ENCODE measurements at places on chromosomes 2 and 18.

DNA sequence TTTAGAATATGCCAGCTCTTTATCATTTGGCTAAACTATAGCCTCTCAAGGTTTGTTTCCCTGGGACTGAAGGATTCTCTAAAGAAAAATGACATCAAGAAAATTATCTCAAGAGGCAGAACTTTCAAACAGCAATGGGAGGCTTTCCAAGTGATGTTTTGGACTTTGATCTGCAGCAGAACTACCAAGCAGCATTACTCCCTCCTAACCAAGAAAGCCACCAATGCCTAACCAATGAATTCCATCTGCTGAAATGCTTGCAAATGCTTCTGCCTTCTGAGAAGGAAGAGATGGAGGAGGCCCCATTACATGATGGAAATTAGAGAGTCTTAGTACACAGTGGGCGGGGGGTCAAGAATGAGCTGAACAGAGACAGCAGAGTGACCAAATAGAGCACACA lies 95.1 kb upstream of the SLC35G4 start:
- DNase-seq: no peak

DNA sequence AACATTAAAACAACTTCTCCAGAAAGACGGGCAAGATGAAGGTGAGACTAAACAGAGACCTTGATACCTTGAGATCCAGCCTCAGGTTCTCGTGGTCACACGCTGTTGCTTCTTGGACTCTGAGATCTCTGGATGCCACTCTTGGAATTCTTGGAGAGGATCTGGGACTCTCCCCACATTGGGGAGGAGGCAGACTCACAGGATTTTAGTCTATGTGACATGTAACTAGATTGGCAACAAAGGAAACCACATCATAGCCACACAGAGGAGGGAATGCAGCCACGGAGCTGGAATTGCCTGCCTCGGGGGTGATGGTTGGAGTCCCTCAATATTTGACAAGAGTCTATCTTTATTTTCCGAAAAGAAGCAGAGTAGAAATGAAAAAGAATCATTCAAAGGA lies 78.8 kb upstream of the IGFBP5 start:
- DNase-seq: no peak

DNA sequence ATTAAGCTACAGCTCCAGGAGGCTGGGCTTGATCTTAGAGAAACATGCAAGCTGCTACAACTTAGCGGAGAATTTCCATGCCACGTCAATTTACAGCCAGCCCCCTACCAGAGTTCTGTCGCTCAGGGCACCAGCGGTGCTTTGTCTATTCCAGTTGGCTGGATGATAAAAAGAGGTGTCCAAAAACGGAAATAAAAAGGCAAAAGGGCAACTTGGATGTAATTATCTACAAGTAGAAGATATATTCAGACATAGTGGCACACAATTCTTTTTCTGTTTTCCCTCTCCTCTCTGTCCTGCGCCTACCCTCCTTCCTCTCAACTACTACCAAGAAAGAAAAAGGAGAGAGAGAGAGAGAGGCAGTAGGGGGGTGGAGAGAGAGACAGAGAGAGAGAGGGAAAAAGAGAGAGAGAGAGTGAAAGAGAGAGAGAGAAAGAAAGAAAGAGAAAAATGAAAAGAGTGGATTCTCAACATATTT lies 363 bp upstream of the RFTN2 start:
- no peak for DNase-seq

- no peak for DNase-seq
Observed at GRCh38 chr2:236568068-236568921, 1.3 kb upstream of the ACKR3 start.

GRCh38 chr2:134549104-134549503 lies 169.7 kb downstream of the TMEM163 start:
- no peak for DNase-seq
